ENCODE measurements at places on chromosomes 16 and 17.

DNA sequence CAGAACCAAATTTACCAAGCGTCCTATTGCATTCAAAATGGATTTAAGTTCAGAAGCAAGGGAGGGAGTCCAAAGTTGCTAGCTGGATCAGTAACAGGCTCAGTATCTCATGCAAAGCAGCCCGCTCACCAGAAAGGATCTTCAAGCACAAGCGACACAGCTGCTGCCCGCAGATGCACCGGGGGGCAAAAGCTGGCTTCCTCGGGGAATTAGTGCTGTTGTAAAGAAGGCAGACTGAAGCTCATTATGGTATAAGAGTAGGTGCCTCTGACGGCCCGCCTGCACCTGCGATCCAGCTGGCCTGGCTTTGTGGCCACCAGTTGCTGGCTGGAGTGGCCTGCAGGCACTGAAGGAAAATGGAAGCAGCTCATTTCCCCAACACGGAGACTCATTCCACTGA is 128.4 kb upstream of the RCVRN start:
- DNase-seq: no peak

- DNase-seq: peak; percentile 41
Measured at GRCh38 chr16:67645397-67646121, 615 bp downstream of the CARMIL2 start.

DNA sequence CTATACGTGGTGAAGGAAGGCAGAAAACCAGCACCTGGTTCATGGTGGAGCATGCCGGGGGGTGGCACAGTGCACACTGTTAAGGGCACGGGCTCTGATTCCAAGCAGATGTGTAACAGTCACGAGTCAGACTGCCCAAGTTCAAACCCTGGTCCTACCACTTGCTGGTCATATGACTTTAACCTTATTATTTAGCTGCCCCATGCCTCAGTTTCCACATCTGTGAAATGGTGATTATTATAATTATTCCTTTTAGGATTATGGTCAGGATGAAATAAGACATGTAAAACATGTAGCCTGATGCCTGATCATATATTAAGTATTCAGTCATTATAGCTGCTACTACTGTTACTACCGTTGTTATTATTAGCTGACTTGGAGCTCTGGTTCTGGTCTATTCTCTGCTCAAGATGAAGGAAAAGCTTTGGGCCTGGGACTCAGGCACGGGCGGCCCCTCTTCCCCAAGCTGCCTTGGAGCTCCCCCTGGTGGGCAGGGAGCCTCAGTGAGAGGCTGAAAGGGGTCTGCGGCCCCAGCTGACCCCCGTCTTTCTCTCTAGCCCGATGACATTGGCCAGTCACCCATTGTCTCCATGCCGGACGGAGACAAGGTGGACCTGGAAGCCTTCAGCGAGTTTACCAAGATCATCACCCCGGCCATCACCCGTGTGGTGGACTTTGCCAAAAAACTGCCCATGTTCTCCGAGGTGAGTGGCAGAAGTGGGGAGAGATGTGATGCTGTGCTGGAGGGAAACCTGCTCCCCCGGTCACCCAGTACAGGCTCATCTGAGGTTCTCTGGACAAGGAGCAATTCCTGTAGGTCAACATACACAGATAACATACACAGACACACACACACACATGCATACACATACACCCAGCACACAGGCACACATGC is 14.0 kb downstream of the NR1D1 start:
- peak; percentile 81 for DNase-seq

GRCh38 chr16:66703406-66704215 is 7.1 kb upstream of the CMTM4 start:
- DNase-seq: no peak

- no peak for DNase-seq
Measured at GRCh38 chr17:80281516-80281915, 20.9 kb downstream of the RNF213 start.

- no peak for DNase-seq
Measured at GRCh38 chr16:78784771-78785170, 685.3 kb downstream of the WWOX start.

- peak; percentile 32 for DNase-seq
Measured at GRCh38 chr16:63361032-63361624, 1324.9 kb upstream of the CDH8 start.

GRCh38 chr17:19341641-19342610 is 20.6 kb downstream of the B9D1 start:
- no peak for DNase-seq

DNA sequence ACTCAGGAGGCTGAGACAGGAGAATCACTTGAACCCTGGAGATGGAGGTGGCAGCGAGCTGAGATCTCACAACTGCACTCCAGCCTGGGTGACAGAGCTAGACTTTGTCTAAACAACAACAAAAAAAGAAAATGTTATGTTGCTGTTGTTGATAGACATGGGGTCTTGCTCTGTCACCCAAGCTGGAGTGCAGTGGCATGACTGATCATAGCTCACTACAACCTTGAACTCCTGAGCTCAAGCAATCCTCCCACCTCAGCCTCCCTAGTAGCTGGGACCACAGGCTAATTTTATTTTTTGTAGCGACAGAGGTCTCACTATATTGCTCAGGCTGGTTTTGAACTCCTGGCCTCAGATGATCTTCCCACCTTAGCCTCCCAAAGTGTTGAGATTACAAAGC is 20.0 kb downstream of the FBXO47 start:
- DNase-seq: no peak

DNA sequence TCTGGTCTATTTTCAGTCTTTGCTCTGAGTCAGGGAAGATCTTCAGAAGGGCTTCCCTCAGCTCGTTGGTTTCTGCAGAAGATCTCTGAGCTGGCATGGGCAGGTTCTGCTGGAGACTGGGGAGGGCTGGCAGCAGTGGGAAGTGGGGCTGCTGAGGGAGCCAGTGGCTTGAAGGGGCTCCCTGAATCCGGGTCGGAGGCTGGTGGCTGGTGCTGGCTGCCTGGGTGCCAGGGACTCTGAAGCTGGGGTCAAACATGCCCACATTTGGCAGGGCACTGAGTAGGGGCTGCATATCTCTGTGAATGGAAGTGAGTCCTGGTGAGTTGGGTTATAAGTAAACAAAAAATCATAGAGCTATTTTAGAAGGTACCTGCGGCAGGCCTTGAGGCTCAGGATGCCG is 67.0 kb downstream of the N4BP1 start:
- DNase-seq: no peak

GRCh38 chr17:49564638-49565037 is 11.0 kb upstream of the NXPH3 start:
- DNase-seq: no peak

- DNase-seq: peak; percentile 92
Measured at GRCh38 chr17:77247048-77247541, 106.3 kb downstream of the SEC14L1 start.

DNA sequence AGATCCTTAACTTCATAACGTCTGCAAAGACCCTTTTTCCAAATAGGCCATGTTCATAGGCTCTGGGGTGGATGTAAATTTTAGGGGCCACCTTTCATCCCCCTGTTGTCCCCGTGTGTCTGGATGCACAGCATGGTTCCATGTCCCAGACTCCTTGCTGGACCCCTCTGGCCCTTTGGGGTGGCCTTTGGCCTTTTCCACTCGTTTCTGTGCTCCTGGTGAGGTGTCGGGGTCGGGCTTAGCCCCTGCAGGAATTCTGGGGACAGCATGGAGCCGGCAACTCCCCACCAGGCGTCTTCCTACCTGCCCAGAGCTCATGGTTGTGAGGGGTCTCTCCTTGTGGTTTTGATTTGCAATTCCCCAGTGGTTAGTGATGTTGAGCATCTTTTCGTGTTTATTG is 183.5 kb downstream of the SEC14L1 start:
- DNase-seq: no peak

- no peak for DNase-seq
Measured at GRCh38 chr17:41692722-41693521, 4.2 kb downstream of the EIF1 start.

- no peak for DNase-seq
Measured at GRCh38 chr17:16191604-16192003, 23.7 kb downstream of the NCOR1 start.

GRCh38 chr17:18033442-18034099 is 5.4 kb downstream of the ATPAF2 start:
- DNase-seq: peak; percentile 78

DNA sequence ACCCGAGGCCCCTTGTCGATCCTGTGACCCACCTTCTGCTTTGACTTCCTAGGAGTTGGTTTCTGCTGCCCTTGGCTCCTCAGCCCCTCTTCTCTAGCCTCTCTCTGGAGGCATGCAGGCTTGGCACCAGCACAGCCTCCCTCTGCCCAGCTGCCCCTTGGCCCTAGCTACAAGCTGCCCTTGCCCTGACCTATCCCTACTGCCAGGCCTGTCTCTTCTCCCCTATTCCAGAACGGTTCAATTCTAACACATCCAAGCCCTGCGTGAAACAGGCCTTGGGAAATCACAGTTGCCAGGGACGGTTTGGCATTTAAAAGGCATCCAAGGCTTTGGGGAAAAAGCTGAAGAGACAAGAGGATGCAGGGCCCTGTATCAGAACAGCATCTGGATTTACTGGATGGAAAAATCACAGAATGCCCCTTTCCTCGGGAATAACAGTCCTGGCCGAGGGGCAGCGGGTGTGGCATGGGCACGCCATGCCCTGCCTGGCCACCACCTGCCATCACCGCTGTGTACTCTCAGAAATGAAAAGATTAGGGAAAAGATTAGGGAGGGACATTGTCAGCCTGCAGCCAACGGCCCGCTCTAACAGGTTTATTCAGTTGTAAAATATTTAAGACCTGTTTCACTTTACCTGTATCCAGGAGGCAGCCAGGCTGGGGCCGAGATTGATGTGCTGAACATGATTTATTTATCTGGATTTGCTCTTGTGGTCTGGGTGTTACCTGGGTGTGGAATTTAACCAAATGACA is 15.8 kb downstream of the RAI1 start:
- DNase-seq: no peak

DNA sequence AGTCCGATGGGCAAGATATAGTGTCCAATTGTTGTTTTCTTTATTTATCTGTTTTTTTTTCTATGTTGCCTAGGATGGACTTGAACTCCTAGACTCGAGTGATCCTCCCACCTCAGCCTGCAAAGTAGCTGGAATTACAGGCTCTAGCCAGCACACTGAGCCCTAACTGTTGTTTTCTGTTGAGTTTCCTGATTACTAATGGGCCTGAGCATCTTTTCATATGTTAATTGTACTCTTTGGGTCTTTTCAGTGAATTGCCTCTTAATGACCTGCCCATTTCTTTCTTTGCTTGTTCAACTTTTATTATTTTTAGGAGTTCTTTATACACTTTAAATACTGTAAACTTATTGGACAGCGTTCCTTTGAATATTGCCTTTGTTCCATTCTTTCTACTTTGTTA is 213.0 kb downstream of the HS3ST3B1 start:
- no peak for DNase-seq

GRCh38 chr16:85041219-85042166 is 13.9 kb downstream of the KIAA0513 start:
- no peak for DNase-seq

GRCh38 chr17:18084256-18084655 is 3.5 kb upstream of the DRG2 start:
- DNase-seq: no peak

- peak; percentile 96 for DNase-seq
Measured at GRCh38 chr16:4734730-4735535, 596 bp downstream of the DNAAF8 start.

DNA sequence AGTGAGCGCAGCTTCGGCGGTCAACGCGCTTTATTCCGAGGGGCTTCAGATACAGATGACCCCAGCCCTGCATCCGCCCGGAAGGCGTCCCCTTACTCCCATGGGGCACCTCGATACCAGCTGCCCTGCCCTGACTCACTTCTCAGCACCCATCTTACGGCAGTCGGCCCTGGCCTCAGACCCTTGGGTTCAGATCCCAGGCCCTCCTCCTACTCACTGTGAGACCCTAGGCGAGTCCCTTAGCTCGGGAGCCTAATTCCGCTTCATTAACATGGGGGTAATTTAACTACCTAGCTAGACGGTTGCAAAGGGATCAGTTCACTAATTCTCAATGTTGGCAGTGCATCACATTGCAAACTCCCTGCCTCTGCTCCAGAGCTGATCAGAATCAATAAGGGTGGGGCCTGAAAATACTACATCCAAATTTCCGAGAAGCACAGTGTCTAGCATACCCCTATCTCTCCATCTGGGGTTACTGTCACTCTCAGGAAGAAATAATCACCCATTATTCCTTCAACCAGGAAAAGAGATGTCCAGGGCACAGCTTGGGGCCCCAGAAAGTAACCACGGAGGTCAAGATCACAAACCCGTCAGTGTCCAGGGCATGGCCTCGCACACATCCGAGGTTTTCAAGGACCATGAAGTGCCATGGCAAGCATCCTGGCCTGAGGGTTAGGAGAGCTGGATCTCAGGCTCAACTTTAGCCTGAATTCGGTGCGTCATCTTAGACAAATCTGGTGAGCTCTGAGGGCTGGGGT is 415 bp upstream of the FLOT2 start:
- DNase-seq: no peak

- no peak for DNase-seq
Measured at GRCh38 chr16:383326-384051, 1.7 kb upstream of the PGAP6 start.

- DNase-seq: no peak
Measured at GRCh38 chr16:543301-544164, 16.0 kb downstream of the CAPN15 start.

GRCh38 chr17:40303708-40304551 is 5.0 kb upstream of the RARA start:
- DNase-seq: no peak

GRCh38 chr17:76104896-76105231 is 1.3 kb upstream of the EXOC7 start:
- DNase-seq: no peak

DNA sequence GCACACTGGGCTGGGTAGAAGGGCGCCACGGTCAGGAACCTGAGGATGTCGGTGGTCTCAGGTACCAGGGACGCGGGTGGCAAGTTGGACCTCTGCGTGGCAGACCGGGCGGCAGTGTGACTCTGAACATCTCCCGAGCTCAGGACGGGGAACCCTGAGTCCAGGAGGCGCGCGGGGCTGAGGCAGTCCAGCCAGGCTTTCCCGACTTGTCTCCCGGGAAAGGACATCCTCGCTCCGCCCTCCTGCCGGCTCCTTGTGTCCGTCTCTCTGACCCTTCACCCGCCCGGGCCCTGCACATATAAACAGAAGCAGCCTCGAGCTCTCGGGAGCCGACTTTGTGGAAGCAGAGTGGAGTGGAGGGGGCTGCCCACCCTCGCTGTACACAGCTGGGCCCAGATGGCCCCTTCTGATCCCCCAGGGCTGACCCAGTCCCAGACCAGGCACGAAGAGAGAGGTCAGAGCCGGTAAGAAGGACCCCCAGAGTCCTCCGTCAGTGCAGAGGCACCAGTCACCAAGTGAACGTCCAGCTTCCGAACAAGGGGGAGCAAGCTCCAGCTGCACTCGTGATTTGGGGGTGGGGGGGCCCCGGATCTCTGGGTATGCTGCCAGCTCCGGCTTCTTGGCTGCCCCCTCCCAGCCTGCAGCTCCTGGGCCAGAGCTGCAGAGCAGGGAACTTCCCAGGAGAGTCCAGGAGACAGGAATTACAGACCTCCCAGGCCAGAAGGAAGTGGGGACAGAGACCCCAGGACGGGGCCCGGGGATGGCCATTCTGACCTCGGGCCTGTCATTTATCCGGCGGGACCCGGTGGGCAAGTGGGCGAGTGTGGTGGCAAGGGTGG is 8.5 kb upstream of the P2RX1 start:
- DNase-seq: no peak

- DNase-seq: no peak
Measured at GRCh38 chr16:69711115-69711740, 15.1 kb downstream of the NQO1 start.

Data from GM20000 (cell line).